Adrenal gland (tissue), 19 donors: ENCODE measurements at places on chromosomes 5 and 9.

- DNase-seq: no peak
Observed at GRCh38 chr9:137236936-137237421, 4.1 kb upstream of the TUBB4B start.

GRCh38 chr5:82208371-82208770 is 69.8 kb downstream of the RPS23 start:
- no peak for DNase-seq

GRCh38 chr5:141680751-141681201 is 1.3 kb downstream of the ARAP3 start:
- peak; percentile 50 for DNase-seq

GRCh38 chr5:64347309-64347708 is 158.5 kb upstream of the RGS7BP start:
- DNase-seq: no peak

- no peak for DNase-seq
Observed at GRCh38 chr9:76649894-76650293, 114.3 kb upstream of the PCA3 start.

DNA sequence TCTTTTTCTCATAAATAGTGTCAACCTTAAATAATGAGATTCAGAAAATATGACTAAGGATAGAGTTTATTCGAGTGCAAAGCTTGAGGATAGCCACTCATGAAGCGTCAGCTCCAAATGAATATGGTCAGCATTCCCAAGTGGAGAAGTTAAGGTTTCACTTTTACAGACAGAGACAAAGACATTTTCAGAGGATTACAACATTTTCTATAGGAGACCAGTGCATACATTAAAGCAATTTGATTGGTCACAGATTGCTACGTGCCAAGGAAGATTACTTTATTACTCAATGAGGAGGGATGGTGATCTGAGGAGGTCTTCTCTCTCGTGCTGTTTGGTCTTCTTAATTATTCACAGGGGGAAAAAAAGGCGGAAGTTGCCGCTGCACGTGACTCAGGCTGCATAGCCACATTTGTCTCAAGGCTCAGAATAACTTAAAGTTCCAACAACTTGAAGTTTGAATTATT is 60.1 kb upstream of the SPATA31C2 start:
- DNase-seq: peak; percentile 16

DNA sequence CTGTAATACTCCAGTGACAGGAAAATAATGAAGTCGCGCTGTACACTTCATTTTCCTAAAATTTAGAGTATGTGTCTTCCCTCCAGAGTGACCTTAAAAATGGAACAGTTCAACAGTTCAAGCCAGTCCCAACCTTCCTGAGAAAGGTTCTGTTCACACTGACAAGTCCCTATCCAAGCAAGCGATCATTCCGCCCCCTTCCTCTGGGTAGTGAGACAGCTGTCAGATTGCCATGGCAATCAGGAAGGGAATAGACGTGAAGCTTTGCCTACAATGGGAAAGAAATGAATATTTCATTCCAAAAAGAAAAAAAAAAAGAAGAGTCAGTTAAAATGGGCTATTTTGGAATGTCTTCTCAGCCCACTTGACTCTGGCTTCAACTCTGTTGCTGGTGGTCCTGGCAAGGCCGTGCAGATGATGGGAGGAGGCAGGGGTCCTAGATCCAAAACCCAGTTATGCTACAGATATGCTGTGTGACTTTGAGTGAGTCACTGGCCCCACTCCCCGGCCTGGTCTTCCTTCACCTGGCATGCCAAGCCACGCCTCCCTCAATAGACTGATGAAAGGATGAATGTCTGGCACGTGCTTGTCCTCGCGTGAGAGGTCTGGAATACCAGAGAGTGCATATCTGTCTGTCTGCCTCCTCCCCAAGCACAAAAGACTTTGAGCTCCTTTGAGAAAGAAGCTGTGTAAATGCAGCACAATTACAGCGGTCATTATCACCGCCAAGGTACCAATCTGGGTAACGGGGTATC is 165.8 kb upstream of the WWC1 start:
- no peak for DNase-seq

GRCh38 chr5:59123595-59124561 is 541.0 kb downstream of the RAB3C start:
- no peak for DNase-seq

DNA sequence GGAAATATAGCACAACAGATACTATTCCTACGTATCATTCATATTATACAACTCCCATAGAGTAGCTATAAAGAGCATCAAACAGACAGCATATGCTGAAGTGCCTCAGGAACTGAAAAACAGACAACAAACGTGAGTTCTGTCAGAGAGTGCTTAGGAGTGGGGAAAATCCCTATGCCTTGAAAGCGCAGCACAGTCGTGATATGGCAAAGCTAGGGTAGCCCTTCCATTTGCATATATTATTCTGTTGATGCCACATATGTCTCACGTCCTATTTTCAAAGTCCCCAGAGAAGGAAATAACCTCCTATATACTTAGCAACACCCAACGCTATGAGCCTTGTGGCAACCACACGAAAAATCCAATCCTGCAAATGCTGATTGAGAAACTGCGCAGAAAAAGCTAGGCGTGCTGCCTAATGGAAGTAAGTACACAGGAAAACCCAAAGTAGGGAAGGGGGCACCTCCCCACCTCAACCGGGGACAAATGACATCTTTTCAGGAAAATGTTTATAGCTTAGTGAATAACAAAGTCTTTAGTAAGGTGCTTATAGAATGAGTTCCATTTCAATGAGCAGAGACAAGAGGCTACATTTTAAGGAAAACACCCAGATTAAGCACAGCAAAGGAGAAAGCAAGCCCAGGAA is 105.1 kb downstream of the MED10 start:
- DNase-seq: no peak

- DNase-seq: no peak
Observed at GRCh38 chr9:120924698-120925534, 1.7 kb downstream of the TRAF1 start.

DNA sequence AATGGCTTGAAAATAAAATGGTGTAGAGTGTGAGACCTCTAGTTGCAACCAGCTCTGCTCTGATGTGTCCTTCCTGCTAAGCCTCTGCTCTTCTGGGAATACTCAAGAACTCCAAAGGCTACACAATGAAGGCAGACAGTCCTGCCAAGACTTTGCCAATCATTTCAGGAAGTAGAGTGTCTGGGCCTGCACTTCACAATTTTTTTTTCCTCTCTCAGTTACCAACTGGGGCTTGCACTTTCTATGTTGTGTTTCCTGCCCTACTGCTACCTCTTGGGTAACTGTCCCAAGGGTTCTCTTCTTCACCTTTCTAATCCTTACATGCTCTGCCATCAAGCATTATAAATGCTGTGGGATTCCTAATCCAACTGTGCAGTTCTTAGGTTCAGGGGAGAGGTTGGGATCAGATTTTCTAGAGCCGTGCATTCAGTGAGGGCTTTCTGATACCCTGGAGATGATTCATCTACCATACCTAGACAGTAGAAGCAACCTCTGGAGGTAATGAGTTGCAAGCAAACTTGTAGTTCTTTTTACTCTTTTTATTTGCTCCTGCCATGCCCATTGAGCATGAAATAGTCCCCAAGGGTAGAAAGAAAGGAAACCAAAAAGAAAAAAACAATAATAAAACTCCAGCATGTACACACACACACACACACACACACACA is 365.9 kb downstream of the MLLT3 start:
- DNase-seq: no peak

GRCh38 chr5:912280-913091 is 19.8 kb downstream of the TRIP13 start:
- DNase-seq: peak; percentile 57

DNA sequence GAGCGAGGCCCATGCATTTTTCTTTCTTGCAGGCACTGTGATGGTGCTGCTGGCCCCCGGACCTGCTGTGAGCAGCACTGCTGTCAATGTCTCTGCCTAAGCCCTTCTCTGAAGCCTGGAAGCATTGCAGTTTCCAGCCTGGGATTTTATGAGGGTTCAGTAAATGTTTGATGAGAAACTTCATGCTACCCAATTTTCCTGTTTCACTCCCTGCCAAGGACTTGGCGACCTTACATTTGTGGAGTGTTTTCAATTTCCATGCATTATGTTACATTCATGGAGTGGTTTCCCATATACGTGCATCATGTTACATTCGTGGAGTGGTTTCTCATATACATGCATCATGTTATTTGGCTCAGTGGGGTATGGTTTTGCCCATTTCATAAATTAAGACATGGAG is 90.7 kb upstream of the PTCH1 start:
- DNase-seq: no peak

DNA sequence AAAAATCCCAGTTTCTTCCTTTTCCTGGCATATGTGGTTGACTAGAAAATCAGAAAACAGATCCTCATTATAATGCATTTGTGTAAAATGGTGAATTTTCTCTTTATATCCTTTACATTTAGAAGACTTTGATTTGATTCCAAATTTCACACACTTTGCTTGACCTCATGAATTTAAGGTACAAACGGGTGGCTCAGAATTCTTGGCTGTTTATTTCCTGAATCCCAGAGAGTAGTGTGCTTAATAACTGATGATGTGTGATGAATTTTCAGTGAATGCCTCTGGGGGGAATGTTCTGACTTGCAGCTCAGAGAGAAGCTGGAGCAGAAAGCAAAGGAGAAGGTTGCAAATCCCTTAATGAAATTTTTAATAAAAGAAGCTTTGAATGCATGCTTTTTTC is 126.8 kb downstream of the SPATA31D1 start:
- DNase-seq: no peak

DNA sequence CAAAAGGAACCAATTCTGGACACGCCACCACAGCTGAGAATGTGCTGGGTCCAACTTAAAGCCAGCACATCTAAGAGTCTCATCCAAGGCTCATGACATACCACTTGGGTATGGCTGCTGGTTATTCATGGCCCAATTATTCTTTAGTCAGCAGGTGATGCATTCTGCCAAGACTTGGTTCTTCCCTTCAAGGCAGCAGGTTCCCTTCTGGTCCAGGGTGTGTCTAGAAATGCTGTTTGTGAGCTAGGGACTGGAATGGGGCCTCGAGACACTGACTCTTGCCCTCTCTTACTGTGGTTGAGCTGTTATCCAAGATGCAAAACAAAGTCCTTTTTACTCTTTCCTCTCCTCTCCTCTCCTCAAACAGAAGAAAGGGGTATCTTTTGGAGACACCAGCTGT is 522.6 kb downstream of the HINT1 start:
- DNase-seq: no peak

DNA sequence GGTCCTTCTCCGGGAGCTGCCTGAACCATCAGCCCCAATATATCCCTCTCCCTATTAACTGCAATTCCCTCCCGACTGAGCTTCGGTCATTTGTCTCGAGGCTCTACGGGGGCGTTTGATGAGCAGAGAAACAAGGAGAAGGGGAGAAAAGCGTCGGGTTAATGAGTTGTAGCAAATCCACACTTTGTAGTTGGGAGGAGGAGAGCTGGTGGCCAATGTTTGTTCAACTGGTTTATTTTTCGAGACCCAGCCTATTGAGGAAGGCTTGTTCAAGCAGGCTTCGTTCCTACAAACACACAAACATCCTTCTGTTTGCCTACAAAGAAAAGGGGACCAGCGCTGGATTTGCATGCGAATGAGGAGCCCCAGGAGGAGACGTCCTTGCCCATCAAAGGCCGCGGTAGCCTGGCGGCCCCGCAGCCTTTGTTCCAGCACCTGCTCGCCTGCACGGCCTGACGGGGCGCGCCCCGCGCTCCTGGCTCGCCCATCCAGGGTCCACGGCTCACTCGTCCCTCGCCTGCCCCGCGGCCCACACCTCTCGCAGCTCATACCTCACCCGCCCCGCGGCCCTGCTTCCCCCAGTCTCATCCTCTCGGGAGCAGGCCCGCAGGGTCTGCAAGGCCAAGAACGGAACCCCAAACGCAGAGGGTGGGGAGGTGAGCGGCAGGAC is 4.6 kb downstream of the FOXD1 start:
- DNase-seq: no peak

DNA sequence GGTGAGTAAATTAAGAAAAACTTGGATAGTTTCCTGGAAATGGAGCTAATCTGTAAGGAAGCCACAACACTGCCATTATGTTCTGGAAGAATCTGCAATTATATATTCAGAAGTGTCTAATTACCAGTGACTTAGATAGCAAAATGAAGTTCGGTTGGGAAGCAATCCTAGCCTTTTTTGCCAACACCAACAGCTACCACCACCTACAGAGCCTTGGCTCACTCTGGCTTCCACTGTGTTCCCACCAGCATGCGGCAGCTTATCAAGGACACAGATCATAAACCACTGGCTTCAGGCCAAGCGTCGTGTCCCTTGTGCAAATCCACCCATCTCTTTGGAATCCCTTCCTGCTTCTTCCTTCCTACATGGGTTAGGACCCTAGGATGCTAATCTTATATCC is 118.0 kb upstream of the PCA3 start:
- DNase-seq: no peak

DNA sequence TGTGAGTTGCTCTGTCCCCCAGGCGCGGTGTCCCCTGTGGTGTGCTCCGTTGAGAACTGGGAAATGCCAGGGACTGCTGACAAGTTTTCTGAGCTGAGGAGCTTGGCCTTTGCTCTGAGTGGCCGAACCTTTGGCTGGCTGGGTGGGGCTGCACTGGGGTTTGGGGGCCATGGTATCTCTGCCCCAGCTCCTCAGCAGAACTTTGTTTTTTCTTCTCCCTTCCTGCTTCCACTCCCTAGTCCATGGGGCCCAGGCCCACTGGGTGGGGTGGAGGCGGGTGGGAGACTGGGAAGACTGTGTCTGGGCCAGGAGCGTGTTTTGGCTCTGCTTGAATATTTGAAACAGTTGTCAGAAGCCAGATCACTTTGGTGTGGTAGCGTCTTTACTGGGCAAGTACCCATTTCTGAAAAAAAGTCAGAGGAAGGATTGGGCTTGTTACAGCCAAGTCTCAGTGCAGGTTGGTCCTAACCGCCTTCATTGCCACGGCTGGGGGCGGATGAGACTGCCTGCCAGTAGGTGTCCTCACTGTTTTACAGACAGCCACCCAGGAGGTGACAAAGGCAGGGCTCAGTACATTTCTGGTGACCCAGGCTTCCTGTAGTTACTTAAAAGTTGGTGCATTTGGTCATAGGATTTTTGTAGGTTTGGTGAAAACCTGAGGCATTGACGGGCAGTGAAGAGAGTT is 92.7 kb downstream of the DAB2IP start:
- DNase-seq: peak; percentile 84

- no peak for DNase-seq
Observed at GRCh38 chr9:83166372-83166771, 103.4 kb upstream of the RASEF start.

GRCh38 chr5:14879937-14880589 is 8.5 kb upstream of the ANKH start:
- no peak for DNase-seq

DNA sequence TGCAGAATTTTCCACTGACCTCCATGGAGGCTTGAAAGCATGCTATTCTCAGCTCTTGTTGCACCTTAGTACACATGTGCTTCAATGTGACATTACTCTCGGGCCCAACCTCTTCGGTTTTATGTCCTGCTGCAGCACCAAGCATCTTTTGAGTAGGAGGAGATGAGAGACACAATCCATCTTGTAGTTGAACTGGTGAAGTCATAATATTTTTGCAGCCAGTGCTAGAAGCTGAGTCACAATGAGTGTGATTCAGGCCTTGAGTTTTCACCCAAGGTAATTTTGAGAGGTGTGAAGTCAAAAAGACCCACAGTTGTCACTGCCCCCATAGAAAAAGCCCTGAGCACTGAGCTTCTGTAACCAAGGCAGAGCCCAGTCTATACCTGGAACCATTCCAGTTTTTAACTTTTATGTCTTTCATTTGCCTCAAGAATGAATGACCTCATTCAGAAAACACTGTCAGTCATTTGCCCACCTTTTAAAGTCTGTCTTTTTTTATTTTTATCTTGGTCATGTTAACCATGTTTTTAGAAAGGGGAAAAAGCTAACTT is 117.7 kb downstream of the ZNF462 start:
- DNase-seq: no peak

- peak; percentile 62 for DNase-seq
Observed at GRCh38 chr9:136603901-136604814, 58.3 kb upstream of the NOTCH1 start.
